ENCODE measurements at places on chromosomes 2 and 18.
A peak's percentile ranks its signal among the peaks of the same experiment; 100 is the strongest.

DNA sequence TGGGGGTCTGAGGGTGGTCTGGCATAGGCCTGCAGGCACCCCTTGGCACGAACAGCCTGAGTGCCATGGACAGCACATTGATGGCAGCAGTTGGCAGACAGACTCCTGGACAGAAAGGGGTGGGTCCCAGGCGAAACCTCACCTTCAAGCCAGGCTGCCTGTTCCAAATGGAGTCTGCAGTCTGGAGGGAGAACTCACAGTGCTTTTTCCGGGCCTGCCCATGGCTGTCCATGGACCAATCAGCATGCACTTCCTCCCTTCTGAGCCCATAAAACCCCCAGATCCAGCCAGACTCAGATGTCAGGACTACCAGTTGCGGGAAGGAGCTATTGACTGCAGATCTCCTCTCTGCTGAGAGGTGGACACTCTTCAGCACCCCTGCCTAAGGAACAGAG is 694.6 kb upstream of the ACVR2A start:
- DNase-seq: no peak

DNA sequence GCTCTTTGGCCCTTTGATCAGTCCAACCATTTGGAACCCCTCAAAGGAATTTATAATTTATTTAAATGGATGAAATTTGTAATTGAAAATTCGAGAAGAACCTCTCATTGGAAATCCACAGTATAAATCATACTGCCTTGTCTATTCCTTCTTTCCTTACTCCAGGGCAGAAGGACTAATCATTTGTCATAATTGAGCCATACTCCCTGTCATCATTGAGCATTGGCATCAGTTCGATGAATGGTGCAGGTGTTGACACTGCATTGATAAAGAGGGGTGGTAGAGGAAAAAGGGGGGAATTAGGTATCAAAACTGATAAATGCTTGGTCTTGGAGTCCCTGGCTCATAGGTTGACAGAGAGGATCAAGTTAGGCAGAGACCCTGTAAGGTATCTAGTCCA is 2.0 kb downstream of the VSNL1 start:
- no peak for DNase-seq

DNA sequence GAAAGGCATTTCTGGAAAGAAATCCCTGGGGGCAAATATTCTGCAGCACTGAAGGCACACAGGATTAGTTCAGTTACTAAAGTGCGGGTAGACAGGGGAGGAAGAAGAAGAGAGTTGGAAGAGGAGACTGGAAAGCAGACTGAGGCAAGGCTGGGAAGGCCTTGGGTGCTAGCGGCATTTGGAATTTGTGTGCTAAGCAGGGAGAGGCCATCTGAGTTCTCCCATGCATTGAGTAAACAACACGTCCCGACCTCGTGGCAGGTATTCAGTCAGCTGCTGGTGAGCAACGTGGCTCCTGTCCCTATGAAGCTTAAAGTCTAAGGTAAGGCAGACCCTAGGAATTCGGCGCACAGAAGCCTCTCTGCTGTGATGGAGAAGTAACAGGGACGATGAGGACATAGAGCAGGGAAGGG is 30.7 kb downstream of the ATP8B1 start:
- no peak for DNase-seq

DNA sequence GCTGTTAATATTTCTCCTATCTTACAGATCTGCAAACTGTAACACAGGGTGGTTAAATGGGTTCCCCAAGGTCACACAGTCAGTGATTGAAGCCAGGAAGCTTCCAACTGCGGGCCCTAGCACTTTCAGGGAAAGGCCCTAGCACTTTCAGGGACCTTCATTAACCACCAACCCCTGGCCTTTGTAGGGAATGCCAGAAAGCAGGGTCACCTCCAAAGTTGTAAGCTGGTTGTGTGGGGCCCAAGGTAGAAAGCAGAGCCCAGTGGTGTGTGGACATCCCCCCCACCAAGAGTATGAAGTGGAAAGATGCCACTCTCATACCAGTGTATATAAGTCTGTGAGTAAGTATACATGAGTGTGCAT is 4.4 kb downstream of the DLX2 start:
- no peak for DNase-seq

DNA sequence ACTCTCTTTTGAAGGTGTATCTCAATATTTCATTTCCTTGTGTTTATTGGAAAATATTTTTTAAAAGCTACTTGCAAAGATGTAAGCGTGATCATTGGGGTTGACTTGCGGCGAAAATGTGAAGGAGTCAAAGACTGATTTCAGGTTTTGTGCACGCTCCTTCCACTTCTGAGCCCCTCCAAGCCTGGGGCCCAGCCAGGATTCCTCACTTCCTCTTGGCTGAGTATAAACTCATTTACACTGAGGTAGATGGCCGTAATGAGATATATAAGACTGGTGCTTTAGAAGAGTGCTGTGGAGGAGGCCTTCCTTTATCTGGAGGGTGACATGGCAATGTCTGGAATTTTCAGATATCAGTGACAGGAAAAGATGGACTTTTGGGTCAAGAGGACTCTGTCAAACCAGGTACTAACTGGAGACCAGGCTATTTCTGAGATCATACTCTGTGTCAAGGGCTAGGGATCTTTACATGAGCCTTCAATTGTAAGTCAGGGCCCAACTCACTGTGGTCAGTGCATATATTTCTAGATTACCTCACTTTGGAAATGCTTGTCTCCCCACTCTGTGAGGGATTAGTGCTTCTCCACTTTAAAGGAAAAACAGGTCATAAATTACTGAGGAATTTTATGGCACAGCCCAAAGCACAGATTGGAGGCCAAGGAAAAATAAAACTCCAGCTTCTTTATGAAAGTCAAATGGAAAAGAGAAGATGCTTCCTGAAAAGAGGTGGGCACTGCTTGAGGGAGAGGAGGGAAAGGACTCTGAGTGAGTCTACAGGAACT is 22.8 kb downstream of the PRKCE start:
- DNase-seq: no peak

GRCh38 chr2:180983468-180984242 is 3.2 kb downstream of the UBE2E3 start:
- DNase-seq: no peak

DNA sequence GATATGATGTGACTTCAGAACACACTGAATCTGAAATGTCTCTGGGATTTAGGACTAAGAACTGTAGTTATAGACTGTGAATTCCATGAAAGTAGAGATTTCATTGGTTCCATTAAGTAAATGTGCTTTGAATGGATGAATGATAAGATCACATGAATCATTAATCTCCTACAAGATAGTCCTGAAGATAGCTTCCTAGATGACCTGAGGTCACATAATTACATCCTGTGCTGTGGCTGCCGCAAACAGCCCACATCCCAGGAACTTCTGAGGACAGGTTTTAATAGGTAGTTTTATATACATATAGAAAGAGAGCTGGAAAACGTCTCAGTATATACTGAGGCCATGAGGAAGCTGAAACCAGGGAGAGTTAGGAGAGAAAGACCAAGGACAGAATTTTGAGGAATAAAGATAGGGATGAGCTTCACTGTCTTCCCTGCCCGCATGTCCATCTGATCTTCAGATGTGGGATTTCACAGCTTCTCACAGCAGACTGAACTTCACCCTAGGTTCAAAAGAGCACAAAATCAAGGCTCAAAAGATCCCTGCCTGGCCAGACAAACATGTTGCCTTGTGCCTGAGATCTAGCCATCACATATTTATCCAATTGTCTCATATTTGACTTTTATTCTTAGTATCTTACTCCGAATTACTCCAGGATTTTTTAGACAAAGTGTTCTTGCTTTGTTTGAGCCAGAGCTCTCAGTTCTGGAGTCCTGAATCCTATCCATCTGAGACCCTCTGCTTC is 188.2 kb downstream of the IRS1 start:
- no peak for DNase-seq

- DNase-seq: no peak
Measured at GRCh38 chr18:53417003-53417402, 807.5 kb downstream of the MBD2 start.

GRCh38 chr18:49305688-49306336 is 154.6 kb downstream of the DYM start:
- no peak for DNase-seq

- no peak for DNase-seq
Measured at GRCh38 chr18:24878289-24878688, 417.9 kb downstream of the HRH4 start.

DNA sequence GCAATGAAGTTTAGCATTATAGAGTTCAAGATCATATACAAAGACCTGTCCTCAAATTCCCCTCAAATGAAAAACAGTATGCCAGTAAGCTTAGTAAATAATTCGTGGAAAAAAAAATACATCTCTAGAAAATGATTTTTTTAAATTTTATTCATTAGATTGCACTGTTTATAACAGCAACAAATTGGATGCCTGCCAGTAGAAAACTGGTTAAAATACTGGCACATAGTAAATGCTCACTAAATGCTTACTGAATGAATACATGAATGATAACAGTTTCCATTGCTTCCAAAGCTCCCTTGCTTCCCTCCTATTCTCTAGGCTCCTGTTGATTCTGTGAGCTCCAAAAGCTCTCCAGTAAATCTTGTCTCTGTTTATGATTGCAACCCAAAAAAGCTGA is 25.5 kb upstream of the SEH1L start:
- no peak for DNase-seq

GRCh38 chr2:63866009-63866709 is 24.5 kb downstream of the UGP2 start:
- DNase-seq: no peak

GRCh38 chr2:43877782-43878464 is 39.2 kb downstream of the ABCG8 start:
- DNase-seq: peak; percentile 49

DNA sequence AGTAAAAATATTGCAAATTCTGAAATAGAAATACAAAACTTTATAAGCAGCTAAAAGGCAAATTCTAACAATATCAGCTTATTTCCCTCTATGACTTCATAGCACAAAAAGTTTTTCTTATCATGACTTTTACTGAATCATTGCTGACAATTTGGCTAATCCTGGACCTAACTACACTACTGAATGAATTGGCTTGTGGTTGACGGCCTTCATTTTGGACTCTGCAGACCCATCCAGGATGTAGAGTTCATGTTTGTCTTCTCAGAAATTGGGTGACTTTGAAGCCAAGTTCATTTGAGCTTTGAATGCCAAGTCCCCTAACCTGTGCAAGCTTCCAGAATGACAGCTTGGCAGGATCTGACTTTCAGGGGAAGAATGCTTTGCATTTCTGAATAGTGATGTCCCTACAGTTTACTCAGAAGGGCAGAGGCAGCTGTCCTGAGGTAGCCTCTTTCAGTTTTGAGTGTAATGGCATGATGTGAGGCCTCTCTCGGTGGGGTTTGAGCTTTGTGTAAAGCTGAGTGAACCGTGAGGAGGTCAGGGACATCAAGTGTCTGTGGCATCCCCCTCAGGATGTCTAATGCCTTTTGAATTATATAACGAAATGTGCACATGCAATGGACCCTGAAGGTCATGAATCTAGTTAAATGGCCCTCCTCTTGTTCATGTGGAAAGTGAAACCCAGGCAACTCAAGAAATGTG is 48.0 kb downstream of the EFEMP1 start:
- DNase-seq: no peak

DNA sequence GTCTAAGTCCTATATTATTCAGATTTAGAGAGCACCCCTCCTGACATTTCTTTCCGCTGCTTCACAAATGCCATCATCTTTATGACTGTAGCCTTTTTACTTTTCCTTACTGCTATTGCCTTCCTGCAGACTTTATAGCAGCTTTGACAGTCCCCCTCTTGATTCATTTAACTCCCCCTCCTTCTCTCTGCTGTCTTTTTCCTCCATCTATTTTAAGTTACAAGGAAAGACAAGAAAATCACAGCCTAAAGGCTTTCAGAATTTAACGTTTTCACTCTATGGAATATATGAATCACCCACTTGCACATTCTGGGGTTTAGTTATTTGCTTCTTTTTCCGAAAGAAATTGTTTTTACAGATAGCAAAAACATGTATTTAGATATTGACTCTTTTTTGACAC is 183.4 kb upstream of the SETBP1 start:
- DNase-seq: no peak

DNA sequence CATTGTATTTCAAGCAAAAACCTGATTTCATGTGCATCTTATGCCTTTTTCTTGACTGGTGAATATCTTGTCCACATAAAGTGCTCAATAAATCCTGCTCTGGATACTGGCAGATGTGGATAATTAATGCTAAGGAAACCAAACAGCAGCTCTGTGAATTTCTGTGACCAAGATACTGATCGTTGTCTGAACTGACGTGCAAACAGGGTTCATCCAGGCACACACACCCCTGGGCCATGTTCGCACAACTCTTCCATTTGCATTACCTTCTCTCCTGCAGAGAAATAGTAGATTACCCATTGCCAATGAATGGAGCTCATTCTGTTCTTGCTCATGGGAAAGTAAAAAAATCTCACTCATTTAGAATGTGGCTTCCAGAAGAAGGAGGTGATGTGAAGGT is 316.2 kb upstream of the TRIB2 start:
- DNase-seq: no peak

GRCh38 chr2:240782886-240783818 is 36.9 kb downstream of the KIF1A start:
- no peak for DNase-seq

Data from stimulated activated CD4-positive, alpha-beta T cell treated with anti-CD3 and anti-CD28 coated beads, Interleukin-1b, Interleukin-23, amount 100 ng/mL, for 24 hours (primary cell).